ENCODE measurements at places on chromosomes 6 and 20. TPM values are rescaled to one million over a fixed set of nuclear protein-coding genes. Genes with fewer than 3 reads are reported as not detected.

DNA sequence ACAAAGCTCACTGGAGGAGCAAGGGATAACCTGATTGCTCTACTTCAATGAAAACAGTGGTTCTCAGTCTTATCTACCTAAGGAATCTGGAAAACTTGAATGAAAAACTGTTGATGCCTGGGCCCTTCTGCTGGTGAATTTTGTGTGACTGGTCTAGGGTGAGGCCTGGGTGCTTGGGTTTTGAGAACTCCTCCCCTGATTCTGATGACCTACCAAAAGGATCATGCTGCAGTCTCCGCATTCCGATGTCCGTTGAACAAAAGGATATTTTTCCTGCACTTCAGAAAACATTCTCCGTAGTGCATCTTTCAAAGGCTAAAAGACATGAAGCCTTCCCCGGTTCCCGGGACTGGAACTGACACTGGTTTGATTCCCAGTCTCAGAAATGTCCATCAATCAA, 157.9 kb downstream of the SYNDIG1 start:
- H3K27me3 ChIP-seq = no peaks in the 10 kb centered on the region
- no peak overlapping the region for H3K4me3 ChIP-seq
- no peak overlapping the region for H3K27ac ChIP-seq
- peaks cover 2% of the 10 kb centered on the region for H3K4me1 ChIP-seq
- no peak for DNase-seq

DNA sequence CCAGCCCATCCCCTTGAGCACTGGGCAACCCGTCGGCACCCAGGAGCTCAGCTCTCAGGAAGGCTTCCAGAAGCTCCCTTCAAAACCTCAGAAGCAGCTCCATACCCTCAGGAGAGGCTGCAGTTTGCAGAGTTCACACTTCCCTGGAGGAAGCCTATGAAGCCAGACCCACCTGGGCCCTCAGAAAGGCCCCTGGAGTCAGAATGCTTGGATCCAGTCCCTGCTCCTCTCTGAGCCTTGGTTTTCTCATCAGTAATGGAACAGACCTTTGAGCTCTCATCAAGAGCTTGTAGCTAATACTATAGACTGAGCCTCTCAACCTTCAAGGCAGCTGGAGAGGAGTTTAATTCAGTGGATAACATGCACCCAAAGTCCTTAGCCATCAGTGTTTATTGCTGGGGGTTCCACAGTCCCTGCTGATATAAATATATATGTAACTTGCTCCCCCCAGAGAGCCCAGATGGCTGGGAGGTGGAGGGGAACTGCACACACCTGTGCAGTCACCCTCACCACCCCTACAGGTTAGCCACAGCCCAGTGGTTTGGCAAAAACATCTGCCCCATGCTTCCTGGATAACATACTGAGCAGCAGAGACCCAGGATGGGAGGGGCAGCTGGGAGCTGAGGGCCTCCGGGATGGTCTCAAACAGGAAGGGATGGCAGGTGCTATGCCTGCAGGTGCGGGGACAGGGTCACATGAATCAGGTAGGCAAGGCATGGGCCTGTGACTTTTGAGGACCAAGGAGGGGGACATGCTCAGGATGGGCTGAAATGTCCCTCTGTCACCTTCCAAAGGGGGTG, 120.1 kb downstream of the SNX5 start:
- H3K4me3 ChIP-seq = peak overlapping the region; percentile 32
- no peaks in the 10 kb centered on the region for H3K36me3 ChIP-seq
- no peaks in the 10 kb centered on the region for H3K27me3 ChIP-seq
- no peak for DNase-seq
- H3K27ac ChIP-seq = peak overlapping the region; percentile 87
- peaks cover 42% of the 10 kb centered on the region for H3K4me1 ChIP-seq

DNA sequence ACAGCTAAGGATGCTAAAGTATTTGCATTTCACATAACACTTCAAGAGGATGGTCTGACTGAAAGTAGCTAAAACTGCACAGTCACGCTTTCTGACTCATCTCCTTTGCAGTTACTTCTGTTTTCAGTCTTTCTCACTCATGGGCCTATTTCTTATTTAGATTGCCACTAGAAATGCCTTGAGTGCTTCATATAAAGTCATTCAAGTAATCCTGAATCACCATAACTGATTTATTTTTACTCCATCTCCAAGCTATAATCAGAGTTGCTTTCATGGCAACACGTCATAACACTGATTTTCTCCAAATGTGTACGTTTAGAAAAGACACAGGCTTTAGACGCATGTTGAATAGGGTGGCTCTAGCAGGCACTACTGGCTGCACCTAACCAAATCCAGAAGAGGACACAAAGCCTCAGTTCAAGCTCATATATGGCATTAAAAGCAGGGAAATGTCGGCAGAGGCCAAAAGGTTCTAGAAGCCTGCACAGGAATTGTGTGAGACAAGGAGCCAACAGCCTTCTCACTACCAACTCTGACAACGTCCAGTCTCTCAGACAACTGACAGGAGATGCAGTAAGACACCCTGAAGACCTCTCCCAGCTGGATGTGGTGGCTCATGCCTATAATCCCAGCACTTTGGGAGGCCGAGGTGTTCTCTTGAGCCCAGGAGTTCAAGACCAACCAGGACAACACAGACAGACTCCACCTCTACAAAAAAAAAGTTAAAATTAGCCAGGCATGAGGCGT, 64.1 kb upstream of the BEND6 start:
- H3K4me1 ChIP-seq = peaks cover 17% of the 10 kb centered on the region
- no peaks in the 10 kb centered on the region for H3K27me3 ChIP-seq
- no peak for DNase-seq
- no peak overlapping the region for H3K4me3 ChIP-seq

DNA sequence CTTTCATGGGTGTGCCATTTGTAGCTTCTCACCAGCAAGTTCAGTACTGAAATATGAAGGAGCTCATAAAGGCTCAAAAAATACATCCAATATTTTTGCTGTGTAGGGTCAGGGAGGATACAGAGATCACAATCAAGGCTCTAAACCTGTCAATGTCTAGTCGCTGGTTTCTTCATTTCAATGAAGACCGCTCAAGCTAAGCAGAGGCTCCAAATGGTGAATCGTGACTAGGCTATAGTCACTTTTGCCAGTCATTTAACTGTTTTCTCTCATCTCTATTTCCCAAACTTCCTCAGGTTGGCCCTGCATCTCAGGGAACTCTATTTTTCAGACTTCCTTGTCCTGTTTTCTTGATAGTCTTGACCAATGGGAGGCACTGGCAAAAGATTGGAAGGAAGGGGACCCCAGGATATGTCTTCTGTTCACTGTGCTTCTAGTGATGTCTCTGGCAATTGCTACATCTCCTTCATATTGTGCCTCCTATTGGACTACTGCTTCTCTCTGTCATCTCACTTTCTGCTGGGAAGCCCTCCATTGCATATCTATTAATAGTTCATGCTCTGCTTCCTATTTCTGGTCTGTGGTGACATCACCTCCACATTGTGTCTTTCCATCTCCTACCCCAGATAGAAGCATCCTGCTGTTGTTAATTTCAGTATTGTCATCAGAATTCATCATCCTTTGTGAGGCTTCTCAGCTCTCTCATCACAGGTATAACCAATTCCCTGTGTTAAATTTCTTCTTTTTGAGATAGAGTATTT, 87.7 kb upstream of the FAM184A start:
- no peaks in the 10 kb centered on the region for H3K36me3 ChIP-seq
- DNase-seq = no peak
- H3K4me3 ChIP-seq = no peak overlapping the region
- no peaks in the 10 kb centered on the region for H3K4me1 ChIP-seq
- H3K27ac ChIP-seq = no peak overlapping the region

GRCh38 chr6:82741325-82741995, 324.2 kb downstream of the UBE3D start:
- no peaks in the 10 kb centered on the region for H3K36me3 ChIP-seq
- no peaks in the 10 kb centered on the region for H3K4me1 ChIP-seq
- H3K4me3 ChIP-seq = no peak overlapping the region
- no peak overlapping the region for H3K27ac ChIP-seq
- no peak for DNase-seq
- H3K27me3 ChIP-seq = peaks cover 17% of the 10 kb centered on the region

DNA sequence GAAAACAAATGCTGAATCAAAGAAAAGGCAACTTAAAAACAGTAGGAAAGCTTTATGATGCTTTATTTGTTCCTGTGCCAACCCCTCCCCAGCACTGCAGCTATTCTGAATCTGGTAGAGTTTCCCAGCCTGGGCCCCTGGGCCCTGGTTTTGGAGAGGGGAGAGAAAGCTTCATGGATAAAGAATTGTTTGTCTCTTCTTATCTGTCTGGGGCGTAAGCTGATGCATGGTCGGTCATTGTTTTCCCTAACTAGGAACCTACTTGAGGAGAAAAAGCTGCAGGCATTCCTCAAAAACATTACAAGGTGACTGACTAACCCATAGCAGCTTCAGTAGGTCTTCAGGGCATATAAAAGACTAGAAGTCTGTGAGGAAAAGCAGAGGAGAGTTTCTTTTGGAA, 758.1 kb upstream of the EPHA7 start:
- no peaks in the 10 kb centered on the region for H3K4me1 ChIP-seq
- H3K27ac ChIP-seq = no peak overlapping the region
- H3K4me3 ChIP-seq = no peak overlapping the region
- DNase-seq = no peak

DNA sequence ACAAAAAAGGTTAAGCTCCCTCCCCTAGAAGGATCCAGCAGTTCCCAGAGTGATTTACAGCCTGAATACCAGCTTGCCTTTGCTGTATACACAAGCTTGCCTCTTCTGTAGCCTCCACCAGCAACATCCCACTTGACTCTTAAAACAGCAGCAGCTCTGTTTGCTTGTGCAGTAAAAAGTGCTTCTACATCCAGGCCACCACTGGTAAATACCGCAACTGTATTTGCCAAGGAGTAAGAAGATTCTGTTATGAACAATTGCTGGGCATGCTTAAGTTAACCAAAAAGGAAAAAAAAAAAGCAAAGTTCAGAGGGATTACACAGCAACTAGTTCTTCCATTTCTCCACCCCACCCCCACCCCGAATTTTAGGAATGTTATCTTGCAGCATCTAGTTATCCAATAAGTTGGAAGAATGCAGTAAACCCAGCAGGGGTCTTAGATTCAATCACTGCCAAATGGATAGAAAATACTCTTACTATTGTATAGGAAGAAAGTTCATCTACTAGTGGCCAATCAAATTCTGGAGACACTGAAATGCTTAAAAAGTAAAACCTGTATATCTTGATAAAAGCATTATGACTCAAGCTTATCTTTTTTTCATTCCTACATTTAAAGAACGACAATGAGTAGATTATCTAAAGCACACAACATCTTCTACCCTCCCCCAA, 4.8 kb downstream of the SALL4 start:
- H3K36me3 ChIP-seq = peaks cover 2% of the 10 kb centered on the region
- peaks cover 3% of the 10 kb centered on the region for H3K4me1 ChIP-seq
- no peak overlapping the region for H3K27ac ChIP-seq
- H3K27me3 ChIP-seq = peaks cover 67% of the 10 kb centered on the region
- DNase-seq = no peak

DNA sequence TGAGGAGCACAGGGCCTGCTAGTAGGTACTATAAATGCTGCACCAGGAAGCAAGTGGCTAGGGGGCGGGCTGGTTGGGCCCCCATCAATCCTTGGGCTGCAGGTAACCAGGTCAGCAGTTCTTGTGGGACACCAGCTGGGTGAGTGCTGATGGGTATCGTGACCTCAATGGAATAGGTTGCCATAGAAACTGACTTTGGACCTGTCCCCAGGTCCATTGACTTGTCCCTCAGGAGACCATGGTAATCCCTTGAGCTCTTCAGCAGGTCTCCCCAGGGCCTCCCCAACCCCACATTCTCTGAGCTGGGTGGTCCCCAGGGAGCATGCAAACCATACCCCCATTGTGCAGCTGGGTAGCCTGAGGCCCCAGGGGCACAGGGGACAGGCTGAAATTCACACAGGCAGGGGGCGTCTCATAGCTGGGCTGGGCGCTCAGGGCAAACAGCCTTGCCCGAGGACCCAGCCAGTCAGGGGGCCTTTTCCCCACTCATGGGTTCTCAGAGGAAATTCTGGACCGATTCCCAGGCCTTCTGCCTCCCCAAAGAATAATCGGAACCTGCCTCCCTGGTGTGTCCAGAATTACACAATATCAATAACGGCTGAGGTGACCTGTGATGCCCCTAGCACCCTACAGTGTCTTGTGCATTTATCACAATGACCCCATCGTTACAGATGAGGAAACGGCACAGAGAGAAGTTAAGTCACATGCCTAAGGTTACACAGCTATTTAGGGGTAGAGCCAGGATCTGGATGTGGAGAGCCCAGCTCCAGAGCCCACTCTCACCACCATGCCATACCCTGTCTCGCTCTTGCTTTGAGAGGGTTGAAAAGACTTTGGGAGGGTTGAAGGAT, 35.9 kb downstream of the SRC start:
- H3K27me3 ChIP-seq = no peaks in the 10 kb centered on the region
- peaks cover 10% of the 10 kb centered on the region for H3K4me1 ChIP-seq
- H3K36me3 ChIP-seq = no peaks in the 10 kb centered on the region
- no peak overlapping the region for H3K4me3 ChIP-seq
- no peak for DNase-seq
- H3K27ac ChIP-seq = peak overlapping the region; percentile 61

- peak overlapping the region; percentile 71 for H3K27ac ChIP-seq
- H3K4me1 ChIP-seq = peaks cover 15% of the 10 kb centered on the region
- no peak overlapping the region for H3K4me3 ChIP-seq
- H3K36me3 ChIP-seq = peaks cover 4% of the 10 kb centered on the region
These were observed 191.1 kb downstream of the ATXN1 start for GRCh38 chr6:16570221-16570553.

- no peak overlapping the region for H3K27ac ChIP-seq
- DNase-seq = no peak
- no peaks in the 10 kb centered on the region for H3K4me1 ChIP-seq
- peaks cover 6% of the 10 kb centered on the region for H3K27me3 ChIP-seq
These were observed 38.5 kb upstream of the VSX1 start for GRCh38 chr20:25120457-25120856.

GRCh38 chr6:28082939-28083338, 2.6 kb downstream of the ZNF165 start:
- H3K4me3 ChIP-seq = peak overlapping the region; percentile 4
- H3K27ac ChIP-seq = no peak overlapping the region
- H3K4me1 ChIP-seq = peaks cover 22% of the 10 kb centered on the region
- no peak for DNase-seq

GRCh38 chr20:50341880-50342637, 151.4 kb downstream of the CEBPB start:
- H3K27ac ChIP-seq = no peak overlapping the region
- H3K27me3 ChIP-seq = peaks cover 4% of the 10 kb centered on the region
- no peak overlapping the region for H3K4me3 ChIP-seq
- DNase-seq = no peak
- no peaks in the 10 kb centered on the region for H3K36me3 ChIP-seq
- peaks cover 33% of the 10 kb centered on the region for H3K4me1 ChIP-seq

GRCh38 chr6:114430534-114431124, 87.8 kb upstream of the HS3ST5 start:
- H3K27ac ChIP-seq = no peak overlapping the region
- no peaks in the 10 kb centered on the region for H3K36me3 ChIP-seq
- no peaks in the 10 kb centered on the region for H3K27me3 ChIP-seq
- no peak overlapping the region for H3K4me3 ChIP-seq
- DNase-seq = no peak
- H3K4me1 ChIP-seq = no peaks in the 10 kb centered on the region

The DYNLT1 gene
- total RNA-seq = 87.2 TPM

The OTOR gene
- not detected for total RNA-seq

The MAP3K5 gene
- total RNA-seq = 35.6 TPM

The HLA-DRB1 gene
- 39.8 TPM for total RNA-seq

The CDH26 gene
- 0.37 TPM for total RNA-seq

The POU3F2 gene
- not detected for total RNA-seq

The BACH2 gene
- 53.7 TPM for total RNA-seq

The ABHD16B gene
- not detected for total RNA-seq

The TRIM31 gene
- not detected for total RNA-seq

The TP53INP2 gene
- total RNA-seq = 62.4 TPM

The CFB gene
- not detected for total RNA-seq

The KCNK17 gene
- 0.26 TPM for total RNA-seq
